ENCODE measurements at places on chromosomes 5 and 9.

DNA sequence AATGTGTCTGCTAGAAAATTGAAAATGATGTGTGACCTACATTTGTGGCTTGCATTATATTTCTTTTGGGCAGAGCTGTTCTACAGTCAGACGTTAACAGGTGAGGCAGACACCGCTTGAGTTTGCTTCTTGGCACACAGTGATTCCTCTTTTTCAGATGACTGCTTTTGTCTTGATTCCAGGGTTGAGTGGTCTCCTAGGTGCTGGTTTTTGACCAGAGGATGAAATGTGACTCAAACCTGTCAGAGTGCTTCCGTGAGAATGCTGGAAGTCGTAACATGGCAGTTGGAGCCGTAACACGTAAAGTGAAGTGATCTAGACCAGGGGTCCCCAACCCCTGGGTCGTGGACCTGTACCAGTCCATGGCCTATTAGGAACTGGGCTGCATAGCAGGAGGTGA is 28.3 kb upstream of the NDFIP1 start:
- DNase-seq = no peak

DNA sequence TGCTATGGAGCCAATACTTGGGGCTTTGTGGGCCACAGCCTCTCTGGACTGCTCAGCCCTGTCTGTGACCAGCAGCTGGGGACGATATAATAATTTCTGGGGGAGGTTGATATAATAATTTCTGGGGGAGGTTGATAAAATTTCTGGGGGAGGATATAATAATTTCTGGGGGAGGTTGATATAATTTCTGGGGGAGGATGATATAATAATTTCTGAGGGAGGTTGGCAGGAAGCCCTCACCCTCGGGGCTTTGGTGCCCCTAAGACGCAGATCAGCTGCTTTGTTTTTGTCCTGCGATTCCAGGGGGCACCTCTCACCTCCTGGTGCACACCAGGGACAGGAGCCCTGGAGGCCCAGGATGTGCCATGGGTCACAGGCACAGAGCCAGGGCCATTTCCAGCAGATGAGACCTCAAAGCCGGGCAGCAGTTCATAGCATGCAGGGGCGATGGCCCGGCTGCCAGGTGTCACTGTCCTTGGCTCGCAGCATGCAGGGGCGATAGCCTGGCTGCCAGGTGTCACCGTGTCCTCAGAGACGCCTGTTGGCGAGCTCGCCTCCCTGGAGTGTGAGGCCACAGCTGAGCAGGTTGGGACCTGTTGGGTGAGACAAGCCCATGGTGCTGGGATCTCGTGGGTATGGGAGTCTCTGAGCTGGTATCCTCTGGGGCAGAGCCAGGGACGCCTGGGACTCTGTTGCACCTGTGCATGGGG is 3.8 kb upstream of the TOR4A start:
- DNase-seq = no peak

DNA sequence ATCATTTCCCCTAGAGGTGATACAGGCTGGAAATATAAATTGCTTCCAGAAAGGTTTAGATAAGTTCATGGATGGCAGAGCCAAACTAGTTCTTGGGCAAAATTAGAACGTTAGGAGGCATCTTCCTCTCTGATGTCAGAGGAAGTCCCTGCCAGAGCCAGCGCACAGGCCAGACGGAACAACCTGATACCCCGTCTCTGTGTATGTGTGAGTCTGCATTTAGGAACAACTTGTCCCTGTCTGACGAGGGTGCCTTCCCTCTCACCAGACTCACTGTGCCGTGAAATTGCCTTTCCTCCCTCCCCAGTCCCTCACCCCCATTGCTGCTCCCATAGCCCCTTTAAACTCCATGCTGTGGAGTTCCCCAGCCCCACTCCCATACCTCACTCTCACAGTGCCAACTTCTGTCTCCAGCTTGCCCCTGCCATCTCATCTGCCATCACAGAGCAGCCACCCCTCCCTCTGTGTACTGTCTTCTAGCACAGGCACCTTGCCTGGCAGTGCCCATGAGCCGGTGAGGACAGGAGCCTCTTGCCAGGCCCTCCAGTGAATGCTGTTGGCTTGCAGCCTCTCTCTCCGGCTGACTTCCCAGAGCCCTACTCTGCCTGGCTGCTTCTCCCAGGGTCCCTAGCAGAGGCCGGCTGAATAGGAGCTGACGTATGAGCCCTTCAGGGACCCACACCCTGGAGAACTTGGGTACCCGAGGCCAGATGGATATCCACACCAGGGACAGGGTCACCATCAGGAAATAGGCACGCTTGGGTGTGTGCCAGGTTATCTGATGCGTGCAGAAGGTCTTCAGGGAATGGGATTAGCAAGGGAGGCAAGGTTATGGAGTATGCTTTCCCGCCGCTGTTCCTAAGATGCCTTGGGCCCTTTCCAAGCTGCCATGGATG is 26.7 kb downstream of the UNC5A start:
- DNase-seq = no peak

GRCh38 chr9:35603506-35603985 is 1.5 kb upstream of the TESK1 start:
- peak; percentile 83 for DNase-seq

DNA sequence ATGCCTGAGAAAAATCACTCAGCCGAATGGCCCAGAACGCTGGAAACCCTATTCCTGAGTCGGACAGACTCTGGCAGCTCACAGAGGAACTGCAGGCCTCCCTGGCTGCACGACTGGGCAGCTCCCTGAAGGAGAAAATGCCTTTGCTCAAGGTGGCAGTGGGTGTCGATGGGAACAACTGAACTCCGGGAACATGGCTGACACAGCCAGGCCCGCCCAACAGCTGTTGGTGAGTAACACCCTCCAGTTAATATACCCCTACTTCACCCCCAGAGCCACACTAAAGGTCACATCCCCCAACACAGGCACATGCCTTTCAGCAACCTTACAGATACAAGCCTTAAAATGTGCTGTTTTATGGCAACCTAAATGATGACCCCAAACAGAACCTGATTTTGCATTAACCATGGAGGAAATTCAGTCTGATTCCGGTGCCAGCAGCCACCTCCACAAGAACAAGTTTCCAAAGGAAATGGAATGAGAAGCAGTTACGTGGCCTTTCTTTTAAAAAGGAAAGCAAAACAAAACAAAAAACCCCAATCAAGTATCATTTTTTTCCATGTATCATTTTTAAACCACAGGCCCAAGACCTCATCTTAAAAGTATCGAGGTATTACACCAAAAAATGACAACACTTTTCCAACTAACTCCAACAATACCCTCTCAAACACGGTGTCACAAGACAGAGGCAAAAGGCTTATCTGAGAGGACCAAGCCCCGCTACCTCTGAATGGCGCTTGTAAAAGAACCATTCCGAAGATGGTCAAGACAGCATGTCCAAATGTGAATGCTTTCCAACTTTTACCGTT is 3.1 kb downstream of the KLF9 start:
- DNase-seq = peak; percentile 67

GRCh38 chr5:118862596-118862995 is 125.8 kb downstream of the DTWD2 start:
- DNase-seq = no peak

GRCh38 chr9:37324691-37325490 is 97.6 kb upstream of the GRHPR start:
- no peak for DNase-seq

DNA sequence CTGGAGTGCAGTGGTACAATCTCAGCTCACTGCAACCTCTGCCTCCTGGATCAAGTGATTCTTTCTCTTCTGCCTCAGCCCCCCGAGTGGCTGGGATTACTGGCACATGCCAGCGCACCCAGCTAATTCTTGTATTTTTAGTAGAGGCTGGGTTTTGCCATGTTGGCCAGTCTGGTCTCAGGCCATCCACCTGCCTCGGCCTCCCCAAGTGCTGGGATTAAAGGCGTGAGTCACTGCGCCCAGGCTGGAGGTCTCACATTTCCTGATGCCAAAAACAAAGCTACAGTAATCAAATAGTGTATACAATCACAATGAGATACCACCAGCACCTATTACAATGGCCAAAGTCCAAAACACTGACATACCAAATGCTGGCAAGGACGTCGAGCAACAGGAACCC is 51.1 kb downstream of the TTLL11 start:
- DNase-seq = no peak

DNA sequence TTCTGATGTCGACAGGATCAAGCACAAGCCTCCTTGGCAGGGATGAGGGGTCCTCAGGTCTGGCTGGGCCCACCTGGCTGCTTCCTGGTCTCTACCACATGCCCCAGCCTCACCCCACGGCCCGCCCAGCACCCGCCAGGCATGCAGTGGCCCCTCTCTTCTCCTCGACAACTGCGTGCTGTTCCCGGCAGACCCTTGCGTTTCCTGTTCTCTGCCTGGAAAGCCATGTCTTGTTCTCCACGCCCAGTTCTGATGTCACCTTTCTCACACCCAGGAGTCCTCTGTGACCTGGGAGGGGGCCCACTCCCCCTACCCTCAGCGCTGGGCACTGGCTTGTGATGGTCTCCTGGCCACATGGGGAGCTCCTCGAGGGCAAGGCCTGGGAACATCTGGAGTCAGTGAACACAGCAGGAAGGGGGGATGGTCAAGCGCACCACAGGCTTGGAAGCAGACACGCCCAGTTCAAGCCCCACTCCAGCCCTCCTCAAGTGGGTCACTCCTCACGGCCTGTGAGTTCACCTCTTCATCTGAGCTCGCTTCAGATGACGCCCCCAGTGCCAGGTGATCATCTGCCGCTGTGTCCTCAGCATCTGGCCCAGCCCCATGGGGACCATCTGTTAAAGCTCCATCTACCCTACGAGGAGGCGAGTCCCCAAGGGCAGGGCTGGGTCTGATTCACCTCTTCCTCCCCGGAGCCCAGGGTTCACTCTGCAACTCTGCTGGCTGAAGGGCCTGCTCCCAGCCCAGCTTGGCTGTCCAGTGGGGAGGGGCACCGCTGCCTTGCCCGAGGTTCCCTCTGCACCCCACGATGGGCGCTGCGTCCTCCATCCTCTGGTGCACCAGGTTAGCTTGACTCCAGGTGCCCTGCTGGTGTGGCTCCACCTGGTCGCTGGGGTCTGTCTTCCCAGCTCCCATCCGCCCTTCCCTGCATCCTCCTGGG is 133.2 kb upstream of the PHYKPL start:
- DNase-seq = no peak

DNA sequence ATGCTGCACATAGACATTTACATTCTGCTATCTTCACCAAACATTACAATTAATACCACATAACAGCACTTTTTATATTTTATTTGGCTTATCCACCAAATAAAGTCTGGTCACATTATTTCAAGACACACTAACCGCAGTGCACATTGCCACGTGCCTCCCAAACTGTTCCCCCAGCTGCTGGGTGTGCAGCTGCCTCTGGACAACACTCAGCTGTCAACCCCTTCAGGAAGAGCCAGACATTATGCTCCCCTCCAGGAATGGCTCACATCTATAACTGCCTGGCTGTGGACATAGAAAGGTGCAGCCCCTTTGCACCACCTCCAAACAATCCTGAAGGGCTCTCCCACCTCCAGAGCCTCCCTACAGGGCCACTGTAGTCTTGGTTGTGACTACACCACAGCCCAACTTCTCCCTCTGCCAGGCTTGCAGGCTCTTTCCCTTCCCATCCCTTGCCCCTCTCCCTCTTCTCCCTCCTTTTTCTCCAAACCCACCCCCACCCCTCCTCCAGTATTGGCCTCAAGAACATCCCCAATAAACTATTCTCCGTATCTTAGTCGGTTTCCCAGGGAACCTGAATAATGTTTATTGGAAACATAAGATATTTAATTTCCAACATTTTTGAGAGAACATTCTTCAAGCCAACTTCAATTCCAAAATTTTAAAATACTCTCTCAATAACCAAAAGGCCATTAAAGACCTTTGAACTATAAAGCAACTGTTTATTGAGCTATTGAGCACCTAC is 372.3 kb downstream of the CTNND2 start:
- no peak for DNase-seq
